T-helper 2 cell (primary cell): ENCODE measurements at places on chromosomes 4 and X.

GRCh38 chr4:53586121-53586816, 5.0 kb downstream of the LNX1 start:
- no peak for DNase-seq

DNA sequence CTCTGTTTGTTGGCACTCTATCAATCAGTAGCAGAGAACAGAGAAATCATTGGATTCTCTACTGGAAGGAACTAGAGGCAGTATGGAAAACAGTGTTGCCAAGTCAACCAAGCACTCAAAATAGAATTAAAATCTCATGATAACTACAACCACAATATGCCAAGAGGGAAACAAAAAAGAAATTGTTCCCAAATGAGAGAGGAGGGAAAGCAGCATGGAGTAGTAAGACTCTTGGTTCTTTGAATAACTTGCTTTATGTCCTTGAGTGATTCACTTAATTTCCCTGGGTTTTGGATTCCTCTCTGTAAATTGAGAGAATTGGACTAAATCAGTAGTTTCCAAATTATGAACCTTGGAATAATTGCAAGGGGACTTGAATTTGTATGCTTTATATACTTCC, 285.5 kb upstream of the ANKRD50 start:
- DNase-seq: no peak

- no peak for DNase-seq
Measured at GRCh38 chr4:124199755-124200154, 512.8 kb downstream of the ANKRD50 start.

GRCh38 chr4:175806727-175807126, 5.3 kb downstream of the GPM6A start:
- DNase-seq: no peak

DNA sequence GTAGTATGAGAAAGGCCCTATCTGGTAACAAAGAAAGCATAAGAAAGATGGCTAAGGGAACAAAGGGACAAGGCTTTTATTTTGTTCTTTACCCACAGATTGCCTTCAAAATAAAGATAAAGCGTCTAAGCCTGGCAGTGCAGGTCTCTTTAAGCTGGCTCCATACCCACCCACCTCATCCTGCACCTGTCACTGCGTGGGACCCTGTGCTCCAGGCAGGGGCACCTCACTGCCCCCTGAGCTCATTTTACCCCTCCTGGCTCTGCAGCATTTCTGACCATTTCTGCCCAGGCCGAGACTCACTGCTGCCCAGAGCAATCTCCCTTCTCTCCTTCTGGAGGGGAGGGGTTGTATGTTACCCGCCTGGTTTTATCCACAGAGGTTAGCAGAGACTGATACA, 1.7 kb upstream of the CYP4V2 start:
- no peak for DNase-seq
